Esophagus squamous epithelium (tissue), 5 donors: ENCODE measurements at places on chromosomes 2 and 18. TPM values are rescaled to one million over a fixed set of nuclear protein-coding genes. Genes with fewer than 3 reads are reported as not detected.

Gene NEU2
- total RNA-seq, result not detected

DNA sequence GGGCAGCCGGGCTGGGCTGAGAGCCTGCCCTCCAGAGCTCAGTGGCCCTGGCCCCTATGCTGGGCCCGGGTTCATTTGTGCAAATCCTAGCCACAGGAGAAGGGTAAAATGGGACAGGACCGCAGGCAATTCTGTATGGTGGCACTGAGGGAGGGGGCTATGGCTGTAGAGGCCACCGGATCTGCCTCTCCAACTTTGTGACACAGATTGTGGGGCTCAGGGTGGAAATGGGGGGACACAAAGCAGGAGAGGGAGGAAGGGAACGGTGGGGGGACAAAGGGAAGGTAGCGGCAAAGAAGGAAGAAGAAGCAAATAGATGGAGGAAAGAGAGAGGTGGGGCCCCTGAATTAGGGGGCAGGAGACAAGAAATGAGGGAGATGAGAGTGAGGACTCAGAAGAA lies 201.1 kb downstream of the SMAD2 start:
- DNase-seq, result no peak

Gene SERPINB10
- total RNA-seq, result 8.4 TPM

DNA sequence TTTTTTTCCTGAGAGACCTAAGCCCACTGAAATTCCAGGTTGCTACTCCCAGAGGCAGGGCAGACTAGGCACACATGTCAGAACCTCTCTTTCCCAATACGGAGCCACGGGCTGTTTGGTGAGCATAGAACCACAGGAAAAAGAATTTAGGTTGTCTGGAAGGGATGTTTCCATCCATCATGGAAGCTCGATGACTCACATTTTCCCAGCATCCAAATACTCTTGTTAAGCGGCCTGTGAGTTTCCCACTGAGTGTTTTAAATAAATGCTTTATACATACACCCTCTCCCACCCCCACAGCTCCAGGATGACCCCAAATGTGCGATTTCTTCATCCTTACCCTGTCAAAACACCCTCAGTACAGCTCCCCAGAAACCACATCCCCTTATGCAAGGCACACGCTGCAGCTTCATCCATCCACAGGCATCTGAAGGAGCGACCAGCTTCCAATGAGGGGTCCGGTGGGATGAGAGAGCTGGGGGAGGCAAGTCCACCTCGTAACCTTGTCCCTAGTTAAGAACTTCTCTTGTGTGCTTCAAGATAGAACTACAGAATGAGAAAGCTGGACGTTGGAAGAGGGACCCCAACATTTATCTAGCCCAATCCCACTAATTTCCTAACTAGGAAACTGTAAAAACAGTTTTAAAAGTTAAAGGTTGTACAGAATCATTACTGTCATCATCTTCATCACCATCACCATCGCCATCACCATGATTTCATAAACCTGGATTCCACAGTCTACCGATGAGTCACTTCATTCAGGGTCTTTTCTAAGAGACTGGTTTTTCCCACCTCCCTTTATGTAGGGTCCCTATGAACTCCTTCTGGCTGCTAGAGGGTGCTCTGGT lies 63.5 kb upstream of the FZD7 start:
- no peak for DNase-seq

- no peak for DNase-seq
These were observed 9.5 kb upstream of the RNF103 start for GRCh38 chr2:86633155-86633651.

Gene ESPNL
- total RNA-seq, result not detected

- DNase-seq, result no peak
These were observed 180.1 kb downstream of the PRPF40A start for GRCh38 chr2:152537081-152537651.

- DNase-seq, result no peak
These were observed 59.9 kb upstream of the SPAG16 start for GRCh38 chr2:213224366-213224765.

GRCh38 chr2:49360407-49360767 lies 206.1 kb upstream of the FSHR start:
- DNase-seq, result no peak

DNA sequence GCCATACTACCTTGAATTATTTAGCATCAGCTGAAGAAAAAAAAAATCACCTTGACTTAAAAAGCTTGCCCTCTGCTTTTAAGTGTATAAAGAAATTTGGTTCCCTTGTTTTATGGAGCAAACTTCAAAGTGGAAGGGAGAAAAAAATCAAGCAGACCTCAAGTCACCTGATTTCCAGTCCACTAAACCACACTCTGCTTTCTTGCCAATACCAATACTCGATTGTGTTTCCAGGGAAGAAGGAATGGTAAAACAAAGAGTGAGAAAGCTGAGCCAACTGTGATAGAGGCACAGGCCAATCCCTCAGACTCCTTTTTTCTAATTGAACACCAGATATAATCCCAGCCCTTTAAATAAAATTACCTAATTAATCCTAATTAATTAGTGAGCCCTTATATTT lies 587.3 kb downstream of the ARHGAP15 start:
- no peak for DNase-seq

Gene SERPINB4
- total RNA-seq, result 309 TPM

DNA sequence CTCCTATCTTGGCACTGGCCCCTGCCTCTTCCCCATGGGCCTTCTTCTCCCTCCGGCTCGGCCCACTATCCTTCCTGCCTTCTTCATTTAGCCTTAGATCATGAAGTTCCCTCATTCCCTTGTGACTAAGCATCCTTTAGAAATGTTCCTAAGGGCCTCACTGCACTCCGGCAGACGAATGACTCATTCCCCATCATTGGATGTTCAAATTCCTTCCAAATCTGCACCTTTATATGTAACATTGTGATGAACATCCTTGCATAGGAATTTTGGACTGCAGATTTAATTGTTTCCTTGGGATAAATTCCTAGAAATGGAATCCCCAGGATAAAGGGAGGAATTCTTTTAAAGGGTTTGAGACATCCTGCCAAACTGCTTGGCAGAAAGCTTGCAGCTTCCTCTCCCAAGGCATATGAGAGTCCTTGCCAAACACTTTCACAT lies 19.0 kb downstream of the CRACDL start:
- no peak for DNase-seq

- no peak for DNase-seq
These were observed 755.4 kb upstream of the RAB6C start for GRCh38 chr2:129224022-129224421.

- no peak for DNase-seq
These were observed 16.7 kb downstream of the STK25 start for GRCh38 chr2:241491549-241492173.

DNA sequence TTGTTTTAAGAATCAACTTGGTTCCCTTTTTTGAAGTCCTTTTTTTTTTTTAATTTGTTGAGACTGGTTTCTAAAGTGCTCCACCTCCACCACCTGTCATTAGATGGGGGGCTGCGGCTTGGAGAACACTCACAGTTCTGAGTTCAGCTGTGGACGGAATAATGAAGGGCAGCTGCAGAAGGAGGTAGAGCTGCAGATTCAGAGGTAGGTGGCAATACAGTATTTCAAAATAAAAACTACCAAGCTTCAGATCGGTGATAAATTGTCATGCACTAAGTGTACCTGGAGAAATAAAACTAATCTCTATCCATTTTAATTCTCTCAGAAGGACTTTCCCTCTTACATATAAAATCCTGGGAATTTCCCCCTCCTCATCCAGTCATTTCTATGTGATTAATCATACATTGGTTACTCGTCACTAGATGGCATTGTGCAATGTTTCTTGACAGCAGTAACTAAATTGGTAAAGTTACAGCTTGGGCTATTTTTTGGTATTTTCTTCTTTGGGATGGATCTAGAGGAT lies 81.1 kb upstream of the SLC39A10 start:
- no peak for DNase-seq

- no peak for DNase-seq
These were observed 88.4 kb downstream of the DSEL start for GRCh38 chr18:67428158-67428557.

Gene TCF23
- total RNA-seq, result not detected

- no peak for DNase-seq
These were observed 214.6 kb downstream of the SETBP1 start for GRCh38 chr18:44895176-44895798.

GRCh38 chr2:64784168-64785061 lies 130.7 kb upstream of the SERTAD2 start:
- DNase-seq, result no peak

Gene PPIL3
- total RNA-seq, result 11.6 TPM

Gene SERPINB12
- total RNA-seq, result 13.2 TPM
